ENCODE measurements at places on chromosomes 1 and 21.

GRCh38 chr1:1204998-1205768 is 1.2 kb downstream of the TNFRSF18 start:
- no peak for DNase-seq

GRCh38 chr1:222285526-222285925 is 262.4 kb downstream of the HHIPL2 start:
- no peak for DNase-seq

- DNase-seq: no peak
Measured at GRCh38 chr1:234989019-234989418, 139.6 kb downstream of the TOMM20 start.

GRCh38 chr1:86396498-86396890 is 371 bp upstream of the ODF2L start:
- no peak for DNase-seq

DNA sequence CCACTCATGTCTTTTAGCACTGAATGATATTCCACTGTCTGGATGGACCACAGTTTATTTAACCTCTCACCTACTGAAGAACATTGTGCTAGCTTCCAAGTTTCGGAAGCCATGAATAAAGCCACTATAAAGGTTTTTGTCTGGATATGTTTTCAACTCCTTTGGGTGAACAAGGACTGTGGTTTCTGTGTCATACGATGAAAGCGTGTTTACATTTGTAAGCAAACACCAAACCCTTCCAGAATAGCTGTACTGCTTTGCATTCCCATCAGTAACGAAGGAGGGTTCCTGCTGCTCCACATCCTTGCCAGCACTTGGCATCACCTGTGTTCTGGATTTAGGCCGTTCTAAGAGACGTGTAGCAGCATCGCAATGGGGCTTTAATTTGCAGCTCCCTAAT is 10.7 kb upstream of the ARHGEF16 start:
- DNase-seq: no peak

- no peak for DNase-seq
Measured at GRCh38 chr1:187257476-187257875, 428.7 kb downstream of the PLA2G4A start.

DNA sequence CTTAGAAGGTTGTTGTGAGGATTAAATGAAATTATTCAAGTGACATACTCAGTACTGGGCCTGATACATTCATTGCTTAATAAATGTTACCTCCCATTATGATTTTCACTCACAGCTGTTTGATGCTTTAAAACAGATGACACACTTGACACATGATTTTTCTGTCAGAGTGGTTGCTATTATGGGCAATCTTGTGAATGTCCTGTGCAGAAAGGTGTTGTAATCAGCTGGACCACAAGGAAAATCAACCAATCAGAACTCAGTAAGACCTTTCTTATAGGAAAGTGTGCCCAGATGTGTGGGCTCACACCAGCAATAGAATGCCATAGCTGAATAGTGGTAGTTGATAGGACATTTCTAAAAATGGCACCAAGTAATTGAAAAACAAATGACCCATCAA is 23.5 kb downstream of the GJA5 start:
- DNase-seq: no peak

- no peak for DNase-seq
Measured at GRCh38 chr1:56972976-56973375, 7.2 kb upstream of the C8B start.

DNA sequence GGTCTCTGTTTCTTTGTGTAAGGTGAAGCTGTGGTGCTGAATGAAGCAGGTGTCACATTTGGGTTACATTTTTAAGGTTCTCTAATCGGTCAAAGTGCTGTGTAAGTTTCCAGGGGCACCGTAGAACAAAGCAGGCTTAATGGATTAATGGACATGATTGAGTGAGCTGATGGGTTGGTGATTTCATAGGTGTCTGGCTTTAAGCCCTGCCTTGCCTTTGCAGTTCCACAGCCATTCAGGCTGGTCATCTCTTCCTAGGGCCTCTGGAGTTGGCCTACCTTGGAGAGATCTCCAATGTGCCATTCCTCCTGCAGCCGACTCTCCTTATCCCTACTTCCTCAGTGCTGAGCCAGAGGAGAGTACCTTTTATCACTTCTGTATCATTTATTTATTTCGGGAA is 15.2 kb downstream of the GALNT2 start:
- DNase-seq: no peak

DNA sequence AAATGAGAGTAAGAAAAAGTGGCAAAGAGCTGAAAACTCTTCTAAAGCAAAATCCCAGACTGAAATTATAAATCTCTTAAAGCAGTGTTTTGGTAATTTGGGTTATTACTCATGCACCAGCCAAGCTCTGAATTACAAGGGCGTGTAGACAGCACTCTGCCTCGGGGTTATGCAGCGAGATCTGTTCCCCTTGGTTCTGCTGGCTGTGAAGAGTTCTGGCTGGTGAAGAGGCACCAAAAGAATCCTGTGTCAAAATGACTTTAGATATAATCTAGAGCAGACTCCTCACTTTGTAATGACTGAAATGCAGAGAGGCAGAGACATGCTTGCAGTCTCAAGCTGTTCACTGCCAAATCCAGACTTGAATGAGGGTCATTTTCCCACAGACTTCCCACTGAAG is 461.8 kb upstream of the CXADR start:
- no peak for DNase-seq

DNA sequence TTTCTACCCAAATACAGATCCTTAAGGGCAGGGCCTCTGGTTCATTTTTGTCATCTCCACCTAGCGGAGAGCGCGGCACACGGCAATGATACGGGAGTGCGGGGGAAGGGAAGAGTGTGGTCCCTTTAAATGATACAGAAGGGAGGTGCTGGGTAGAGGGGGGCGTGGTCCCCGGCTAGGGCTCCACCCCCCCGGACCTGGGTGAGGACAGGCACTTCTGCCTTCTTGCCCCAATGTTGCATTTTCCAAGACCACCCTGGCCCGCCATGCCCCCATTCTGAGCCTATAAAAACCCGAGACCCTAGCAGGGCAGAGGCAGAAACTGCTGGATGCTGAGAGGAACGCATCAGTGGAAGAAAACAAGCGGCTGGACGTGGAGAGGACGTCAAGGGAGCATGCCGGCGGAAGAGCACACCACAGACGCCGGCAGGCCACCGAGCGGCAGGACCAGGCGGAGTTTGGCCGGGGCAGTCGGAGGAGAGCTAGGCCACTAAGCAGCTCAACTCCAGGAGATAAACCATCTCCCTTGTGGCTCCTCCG is 30.0 kb downstream of the LRRC3 start:
- DNase-seq: peak; percentile 1

- peak; percentile 46 for DNase-seq
Measured at GRCh38 chr1:200342511-200343311, 67.1 kb downstream of the ZNF281 start.

- peak; percentile 70 for DNase-seq
Measured at GRCh38 chr1:85623061-85623471, 42.5 kb downstream of the CCN1 start.

GRCh38 chr1:113095790-113096455 is 22.9 kb downstream of the LRIG2 start:
- DNase-seq: no peak

DNA sequence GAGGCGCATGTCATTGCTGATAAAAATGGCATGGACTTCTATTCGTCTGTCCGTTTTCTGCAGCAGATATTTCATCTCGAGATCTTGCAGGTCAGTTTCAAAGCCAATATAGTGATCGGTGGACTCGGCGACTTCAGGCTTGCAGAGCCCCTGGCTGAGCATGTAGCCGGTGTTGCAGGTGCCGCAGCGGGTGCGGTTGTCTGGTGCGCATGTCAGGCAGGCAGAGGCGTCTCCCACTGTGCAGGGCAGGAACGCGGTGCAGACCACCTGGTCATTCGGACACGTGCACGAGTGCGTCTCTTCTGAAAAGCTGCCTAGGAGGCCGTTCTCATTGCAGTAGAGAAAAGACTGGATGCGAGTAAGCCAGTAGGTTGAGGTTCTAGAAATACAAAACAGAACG is 378.9 kb downstream of the BRINP3 start:
- DNase-seq: no peak

DNA sequence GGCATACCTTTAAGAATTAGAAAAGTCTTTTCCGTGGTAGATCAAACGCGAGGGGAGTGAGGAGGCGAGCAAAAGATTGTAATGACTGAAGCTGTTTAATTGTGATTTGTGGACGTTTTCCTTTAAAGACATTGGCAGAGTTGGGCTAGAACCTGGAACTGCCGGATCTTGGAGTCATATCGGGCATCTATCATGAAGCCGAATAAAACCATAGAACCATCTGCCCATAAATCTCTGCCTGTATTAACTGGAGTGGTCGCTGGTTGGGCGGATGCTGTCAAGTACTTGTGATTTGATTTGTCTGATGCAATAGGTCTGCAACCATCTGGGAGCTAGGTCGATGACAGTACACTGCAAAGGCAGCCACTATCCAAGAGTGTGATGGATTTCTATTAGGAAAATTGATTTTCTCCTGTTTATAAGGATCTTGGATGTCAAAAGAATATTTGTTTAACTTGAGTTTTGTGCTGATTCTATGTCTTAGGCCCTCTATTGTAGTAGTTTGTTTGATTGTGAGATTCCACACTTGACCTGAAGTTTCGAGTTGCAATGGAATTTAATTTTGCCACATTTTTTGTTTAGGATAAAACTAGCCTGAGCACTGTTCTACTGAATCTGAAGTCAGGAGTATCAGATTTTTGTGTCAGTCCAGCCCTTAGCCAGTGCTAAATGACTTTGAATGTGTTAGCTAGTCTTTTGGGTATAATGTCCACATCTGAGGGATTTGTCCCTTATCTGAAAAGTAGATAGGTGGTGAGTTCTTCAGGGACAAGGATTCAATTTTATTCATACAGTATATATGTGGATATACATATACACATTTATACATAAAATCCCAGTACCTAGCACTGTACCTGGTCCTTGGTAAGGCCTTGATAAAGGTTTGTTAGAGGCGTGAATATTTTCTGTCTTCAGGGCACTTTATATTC is 1.2 kb downstream of the SARS1 start:
- peak; percentile 93 for DNase-seq

GRCh38 chr1:73953186-73953585 is 244.8 kb downstream of the LRRIQ3 start:
- DNase-seq: no peak

- DNase-seq: no peak
Measured at GRCh38 chr1:36608272-36608671, 125.6 kb upstream of the CSF3R start.

DNA sequence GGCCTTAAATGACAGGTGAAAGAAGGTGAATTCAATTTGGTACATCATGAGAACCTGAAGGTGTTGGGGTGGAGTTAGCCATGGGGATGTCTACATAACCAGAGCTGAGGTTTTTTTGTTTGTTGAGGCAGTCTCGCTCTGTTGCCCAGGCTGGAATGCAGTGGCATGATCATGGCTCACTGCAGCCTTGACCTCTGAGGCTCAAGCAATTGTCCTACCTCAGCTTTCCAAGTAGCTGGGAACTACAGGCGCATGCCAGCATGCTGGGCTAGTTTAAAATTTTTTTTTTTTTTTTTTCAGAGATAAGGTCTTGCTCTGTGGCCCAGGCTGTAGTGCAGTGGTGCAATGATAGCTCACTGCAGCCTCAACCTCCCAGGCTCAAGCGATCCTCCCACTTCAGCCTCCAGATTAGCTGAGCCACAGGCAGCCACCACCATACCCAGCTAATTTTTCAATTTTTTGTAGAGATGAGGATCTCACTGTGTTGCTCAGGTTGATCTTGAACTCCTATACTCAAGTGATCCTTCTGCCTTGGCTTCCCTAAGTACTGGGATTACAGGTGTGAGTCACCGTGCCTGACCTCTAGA is 1.9 kb upstream of the MPZ start:
- DNase-seq: no peak

GRCh38 chr1:12276225-12276624 is 46.4 kb downstream of the VPS13D start:
- no peak for DNase-seq

DNA sequence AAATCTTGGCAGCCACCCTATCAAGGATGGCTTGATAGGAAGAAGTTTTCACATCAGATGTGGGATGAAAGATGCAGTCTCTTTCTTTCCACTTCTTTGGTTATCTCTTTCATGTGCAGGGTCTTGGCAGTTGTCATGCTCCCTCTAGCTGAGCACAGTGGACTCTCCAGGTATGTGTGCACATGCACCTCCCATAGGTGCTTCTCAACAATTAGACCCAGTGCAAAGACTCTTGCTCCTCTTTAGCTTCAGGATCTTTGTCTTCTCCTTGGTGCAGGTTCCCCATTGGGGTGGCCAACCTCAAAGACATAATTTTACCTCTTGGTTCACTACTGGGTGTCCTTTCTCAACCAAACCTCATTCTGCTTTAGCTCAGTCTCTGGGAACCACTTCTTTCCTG is 80.7 kb downstream of the TBX15 start:
- no peak for DNase-seq

DNA sequence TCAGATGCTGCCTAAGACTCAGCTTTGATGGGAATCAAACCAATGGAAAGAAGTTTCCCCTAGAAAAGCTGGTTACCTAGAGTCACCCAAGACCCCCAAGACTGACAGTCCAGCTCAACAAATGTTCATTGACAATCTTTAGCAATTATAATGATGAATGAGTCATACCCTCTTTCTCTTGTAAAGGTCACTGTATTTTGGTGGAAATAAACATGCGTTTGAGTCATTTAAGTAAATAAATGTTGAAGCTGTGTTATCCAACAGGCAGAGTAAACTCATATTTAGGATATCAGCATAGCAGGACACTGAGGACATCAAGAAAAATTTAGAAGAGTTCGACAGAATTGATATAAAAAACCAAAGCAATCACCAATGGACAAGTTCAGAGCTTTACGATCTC is 295.9 kb downstream of the RGS7 start:
- DNase-seq: no peak

DNA sequence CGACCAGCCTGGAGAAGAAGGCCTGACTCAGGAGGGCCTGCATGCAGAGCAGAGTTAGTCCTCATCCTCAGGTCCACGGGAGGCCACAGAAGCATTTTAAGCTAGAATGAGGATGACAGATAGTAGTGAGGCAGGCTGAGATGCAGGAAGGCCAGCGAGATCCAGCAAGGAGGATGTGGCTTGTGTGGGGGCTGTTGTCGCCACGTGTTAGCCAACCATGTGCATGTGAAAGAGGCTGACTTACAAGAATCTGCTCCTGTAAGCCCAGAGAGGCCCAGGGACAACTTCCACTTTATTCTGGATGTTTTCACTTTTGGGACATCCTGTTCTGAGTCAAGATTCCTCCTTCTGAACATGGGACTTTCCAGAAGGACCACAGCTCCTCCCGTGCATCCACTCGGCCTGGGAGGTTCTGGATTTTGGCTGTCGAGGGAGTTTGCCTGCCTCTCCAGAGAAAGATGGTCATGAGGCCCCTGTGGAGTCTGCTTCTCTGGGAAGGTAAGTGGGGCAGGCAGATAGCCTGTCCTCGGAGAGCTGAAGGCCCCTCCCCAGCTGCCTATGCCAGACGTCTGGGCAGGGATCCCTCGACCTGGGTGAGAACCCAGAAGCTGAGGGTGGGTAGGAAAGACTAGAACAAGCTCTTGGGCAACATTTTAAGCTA is at the start of gene SLAMF8:
SLAMF8 (plus strand) TSS at position 433 of the 661 bp plus-strand sequence; CDS start at position 459, 26 bp downstream.
- DNase-seq: no peak
